CD4-positive, CD25-positive, alpha-beta regulatory T cell (primary cell): ENCODE measurements at places on chromosomes 7 and 10. TPM values are rescaled to one million over a fixed set of nuclear protein-coding genes. Genes with fewer than 3 reads are reported as not detected.
A peak's percentile ranks its signal among the peaks of the same experiment; 100 is the strongest.

DNA sequence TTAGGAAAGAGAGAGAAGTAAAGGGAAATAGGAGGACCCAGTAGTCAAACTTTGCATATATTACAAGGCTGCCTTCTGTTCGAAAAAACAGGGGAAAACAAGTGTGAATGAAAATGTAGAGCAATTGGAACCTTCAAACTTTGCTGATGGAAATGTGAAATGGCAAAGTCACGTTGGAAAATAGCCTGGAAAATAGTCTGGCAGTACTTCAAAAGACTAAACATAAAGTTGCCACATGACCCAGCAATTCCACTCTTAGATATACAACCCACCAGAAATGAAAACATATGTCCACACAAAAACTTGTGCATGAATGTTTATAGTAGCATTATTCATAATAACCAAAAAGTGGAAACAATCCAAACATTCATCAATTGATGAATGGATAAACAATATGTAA lies 78.6 kb upstream of the IFRD1 start:
- H3K4me3 ChIP-seq: no peak overlapping the region
- DNase-seq: no peak
- peaks cover 3% of the 10 kb centered on the region for H3K27me3 ChIP-seq
- no peaks in the 10 kb centered on the region for H3K4me1 ChIP-seq

DNA sequence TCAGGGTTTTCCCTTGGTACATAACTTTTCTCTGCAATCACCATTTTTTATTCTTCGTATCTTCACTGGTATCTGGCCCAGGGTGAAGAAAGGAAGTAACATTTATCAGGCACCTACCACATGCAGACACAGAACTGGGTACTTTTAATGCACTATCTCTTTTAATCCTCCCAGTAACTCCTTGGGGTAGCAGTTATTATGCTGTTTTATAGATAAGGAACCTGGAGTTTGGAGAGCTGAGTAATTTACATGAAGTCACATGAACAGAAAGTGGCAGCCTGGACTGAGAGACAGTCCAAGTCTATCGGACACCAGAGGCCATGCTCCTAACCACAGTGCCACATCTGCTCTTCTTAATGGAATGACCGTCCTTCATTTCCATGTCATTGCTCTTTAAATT lies 117.1 kb upstream of the PODXL start:
- peaks cover 3% of the 10 kb centered on the region for H3K27me3 ChIP-seq
- DNase-seq: no peak
- no peaks in the 10 kb centered on the region for H3K4me1 ChIP-seq
- no peaks in the 10 kb centered on the region for H3K36me3 ChIP-seq

Gene SCIN
- not detected for total RNA-seq

DNA sequence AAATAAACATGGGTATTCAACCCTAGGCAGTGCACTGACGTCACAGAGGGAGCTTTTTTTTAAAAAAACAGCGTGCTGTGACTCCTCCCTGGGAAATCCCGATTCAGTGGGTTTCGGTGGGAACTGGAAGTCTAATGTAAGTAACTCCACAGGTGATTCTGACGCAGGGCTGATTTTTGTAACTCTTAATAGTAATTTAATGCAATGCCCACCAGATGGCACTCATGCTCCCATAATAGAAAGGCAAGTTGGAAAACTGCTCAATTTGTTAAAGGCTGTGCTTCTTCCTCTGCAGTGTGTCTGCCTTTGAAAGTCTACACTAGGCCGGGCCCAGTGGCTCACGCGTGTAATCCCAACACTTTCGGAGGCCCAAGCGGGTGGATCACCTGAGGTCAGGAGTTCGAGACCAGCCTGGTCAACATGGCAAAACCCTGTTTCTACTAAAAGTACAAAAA lies 10.9 kb upstream of the RSU1 start:
- no peak overlapping the region for H3K27ac ChIP-seq
- peak; percentile 45 for DNase-seq
- H3K36me3 ChIP-seq: no peaks in the 10 kb centered on the region
- H3K4me3 ChIP-seq: no peak overlapping the region
- H3K4me1 ChIP-seq: peaks cover 5% of the 10 kb centered on the region

DNA sequence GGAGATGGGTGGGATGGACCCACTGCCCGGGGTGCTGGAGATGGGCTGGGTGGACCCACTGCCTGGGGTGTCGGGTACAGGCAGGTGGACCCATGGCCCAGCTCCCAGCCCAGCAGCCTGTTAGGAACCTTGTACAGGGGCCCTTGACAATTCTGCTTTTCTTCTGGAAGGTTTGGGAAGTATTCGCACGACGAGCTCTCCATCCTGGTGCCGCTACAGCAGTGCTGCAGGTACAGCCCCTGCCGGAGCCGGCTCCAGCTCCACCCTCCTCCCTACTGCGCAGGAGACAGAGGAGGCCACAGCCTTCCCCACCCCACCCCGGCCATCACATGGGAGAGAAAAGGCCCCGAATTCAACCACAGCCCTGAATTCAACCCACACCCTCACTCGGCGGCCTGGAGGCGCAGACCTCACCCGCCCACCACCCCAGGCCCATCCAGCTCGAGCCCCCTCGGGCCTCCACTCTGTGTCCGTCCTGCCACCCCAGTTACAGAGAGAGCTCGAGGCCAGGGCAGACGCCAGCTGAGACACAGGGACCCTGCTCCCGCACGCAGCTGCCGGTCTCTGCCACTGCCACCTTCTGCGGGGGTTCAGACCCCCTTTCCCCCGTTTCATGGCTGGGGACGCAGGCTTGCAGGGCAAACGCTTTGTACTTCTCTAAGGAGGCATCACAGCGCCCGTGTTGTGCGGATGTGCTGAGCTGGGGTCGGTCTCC lies 31.3 kb upstream of the FOXL3 start:
- H3K36me3 ChIP-seq: no peaks in the 10 kb centered on the region
- no peak for DNase-seq
- H3K27ac ChIP-seq: no peak overlapping the region

Gene PLA2G12B
- total RNA-seq: not detected

DNA sequence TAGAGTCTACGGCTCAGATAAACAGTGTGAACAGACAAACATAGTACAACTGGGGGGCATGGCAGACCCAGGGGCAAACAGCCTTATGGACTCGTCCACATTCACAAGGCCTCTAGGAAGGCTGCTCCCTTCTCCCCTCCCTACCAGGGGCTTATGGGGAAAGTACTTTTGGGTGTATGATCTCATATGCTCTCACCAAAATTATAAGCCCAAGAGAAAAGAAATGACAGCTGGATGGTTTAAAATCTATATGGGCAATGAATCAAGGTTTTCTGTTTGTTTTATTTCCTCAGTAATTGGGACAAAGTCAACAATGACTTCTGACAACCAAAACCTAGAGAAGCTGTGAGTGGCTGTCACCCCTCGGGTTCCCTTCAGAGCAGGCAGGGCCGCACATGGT lies 144.4 kb downstream of the PKD1L1 start:
- H3K27ac ChIP-seq: no peak overlapping the region
- H3K4me3 ChIP-seq: no peak overlapping the region
- DNase-seq: no peak
- H3K4me1 ChIP-seq: no peaks in the 10 kb centered on the region

DNA sequence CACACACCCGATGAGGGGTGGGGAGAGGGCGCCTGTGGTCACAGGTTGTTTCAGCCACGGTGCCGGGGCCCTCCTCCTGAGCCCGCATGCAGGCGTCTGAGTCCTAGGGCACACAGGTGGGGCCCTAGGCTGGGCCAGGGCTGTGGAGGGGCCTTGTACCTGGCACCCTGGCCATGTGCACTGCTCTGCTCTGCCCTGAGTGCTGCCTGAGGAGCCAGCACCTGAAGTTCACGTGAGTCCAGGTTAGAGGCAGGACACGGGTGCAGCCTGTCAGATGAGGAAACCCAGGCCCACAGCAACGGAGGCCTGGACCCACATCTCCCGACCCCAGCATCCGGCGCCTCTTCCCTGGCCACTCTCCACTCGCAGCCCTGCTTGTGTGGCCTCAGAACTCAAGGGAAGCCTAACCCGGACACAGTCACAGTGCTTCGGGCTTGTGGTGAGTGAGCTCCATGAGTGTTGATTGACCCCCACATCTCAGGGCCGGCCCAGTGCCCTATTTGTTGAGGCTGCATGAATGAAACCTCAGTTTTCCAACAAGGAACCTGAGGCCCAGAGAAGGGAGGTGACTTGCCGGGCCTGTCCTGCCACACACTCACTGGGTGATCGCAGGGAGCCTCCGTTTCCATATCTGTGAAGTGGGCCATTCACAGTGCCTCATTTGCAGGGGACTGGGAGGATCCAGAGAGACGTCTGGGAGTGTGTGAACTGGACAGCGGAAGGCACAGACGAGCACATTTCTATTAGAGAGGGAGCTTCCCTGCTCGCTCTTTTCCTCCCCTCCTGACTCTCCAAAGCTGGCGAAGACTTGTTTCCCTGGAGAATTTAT lies 39.6 kb downstream of the PPIF start:
- no peaks in the 10 kb centered on the region for H3K4me1 ChIP-seq
- no peak for DNase-seq
- no peaks in the 10 kb centered on the region for H3K36me3 ChIP-seq
- no peak overlapping the region for H3K4me3 ChIP-seq

- peaks cover 11% of the 10 kb centered on the region for H3K4me1 ChIP-seq
- H3K27me3 ChIP-seq: no peaks in the 10 kb centered on the region
- no peaks in the 10 kb centered on the region for H3K36me3 ChIP-seq
- H3K27ac ChIP-seq: peak overlapping the region; percentile 14
- no peak for DNase-seq
Measured at GRCh38 chr10:70324339-70324861, 40.6 kb upstream of the NPFFR1 start.
